Panc1 (cell line): ENCODE measurements at places on chromosomes 3 and 15. TPM values are rescaled to one million over a fixed set of nuclear protein-coding genes. Genes with fewer than 3 reads are reported as not detected.

INKA1 gene
- total RNA-seq, result 2.2 TPM

HSPBAP1 gene
- 10.8 TPM for total RNA-seq

- no peak overlapping the region for H3K27ac ChIP-seq
- H3K4me1 ChIP-seq, result no peaks in the 10 kb centered on the region
- DNase-seq, result no peak
- peaks cover 12% of the 10 kb centered on the region for H3K27me3 ChIP-seq
- no peak overlapping the region for H3K4me3 ChIP-seq
- no peaks in the 10 kb centered on the region for H3K36me3 ChIP-seq
These were observed 28.2 kb upstream of the IL12A start for GRCh38 chr3:159960188-159961148.

DNA sequence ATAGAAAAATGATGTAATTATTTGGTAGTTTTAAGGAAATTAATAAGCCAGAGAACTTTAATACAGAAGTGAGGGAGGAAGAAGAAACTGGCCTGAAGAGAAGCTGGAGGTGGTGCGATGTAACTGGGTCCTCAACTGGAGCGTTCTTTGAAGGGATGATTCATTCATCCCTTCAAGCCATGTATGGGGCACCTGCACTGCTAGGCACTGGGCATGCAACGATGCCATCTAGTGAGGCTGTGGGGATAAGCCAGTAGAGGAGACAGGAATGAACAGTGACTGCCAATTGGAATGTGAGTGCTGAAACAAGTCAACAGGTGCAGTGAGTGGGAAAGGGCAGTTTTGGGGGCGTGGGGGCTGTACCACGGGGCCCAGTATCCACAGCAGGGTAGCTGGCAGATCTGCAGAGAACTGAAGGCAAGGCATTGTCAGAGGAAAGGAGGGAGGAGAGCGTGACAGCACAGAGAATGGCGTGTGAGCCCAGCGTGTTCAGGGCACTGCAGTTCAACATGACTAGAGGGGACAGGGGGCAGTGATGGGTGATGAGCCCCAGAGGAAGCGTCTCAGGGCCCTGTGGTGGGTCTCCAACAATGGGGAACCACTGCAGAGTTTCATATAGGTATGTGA lies 3.8 kb upstream of the KIF23 start:
- no peak for DNase-seq
- H3K27ac ChIP-seq, result no peak overlapping the region
- H3K4me3 ChIP-seq, result no peak overlapping the region
- H3K4me1 ChIP-seq, result peaks cover 6% of the 10 kb centered on the region; the same call in 1 of the 2 replicates
- peaks cover 5% of the 10 kb centered on the region; the same call in 1 of the 2 replicates for H3K36me3 ChIP-seq

- 0 out of 2 replicates have a peak, but pooled peaks cover 6% of the 10 kb centered on the region for H3K27me3 ChIP-seq
- H3K27ac ChIP-seq, result no peak overlapping the region
- H3K36me3 ChIP-seq, result no peaks in the 10 kb centered on the region
- no peaks in the 10 kb centered on the region for H3K4me1 ChIP-seq
These were observed 23.9 kb upstream of the RYK start for GRCh38 chr3:134274571-134274970.

- H3K27me3 ChIP-seq, result no peaks in the 10 kb centered on the region
- no peak for DNase-seq
- H3K36me3 ChIP-seq, result no peaks in the 10 kb centered on the region
- H3K4me3 ChIP-seq, result no peak overlapping the region
These were observed 114.3 kb downstream of the NAALADL2 start for GRCh38 chr3:174973465-174973864.

DNA sequence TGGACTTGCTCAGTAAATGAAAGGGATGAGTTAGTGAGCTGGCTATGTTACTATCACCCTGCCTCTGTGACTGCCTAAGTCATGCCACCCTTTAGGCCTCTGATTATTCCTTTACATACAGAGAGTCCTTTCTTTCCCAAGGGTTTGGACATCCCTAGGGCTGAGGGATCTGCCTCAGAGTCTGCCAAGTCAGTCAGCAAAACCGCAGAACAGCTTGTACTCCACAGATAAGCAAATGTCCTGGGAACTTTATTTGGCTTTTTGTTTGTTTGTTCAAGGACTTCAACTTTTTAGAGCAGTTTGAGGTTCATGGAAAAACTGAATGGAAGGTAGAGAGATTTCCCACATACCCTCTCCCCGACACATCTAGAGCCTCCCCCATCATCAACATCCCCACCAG lies 82.6 kb upstream of the TRIM42 start:
- no peak overlapping the region for H3K4me3 ChIP-seq
- no peaks in the 10 kb centered on the region for H3K4me1 ChIP-seq
- no peaks in the 10 kb centered on the region for H3K27me3 ChIP-seq
- H3K27ac ChIP-seq, result no peak overlapping the region

- no peak for DNase-seq
- H3K4me3 ChIP-seq, result no peak overlapping the region
- H3K27ac ChIP-seq, result no peak overlapping the region
- no peaks in the 10 kb centered on the region for H3K4me1 ChIP-seq
- H3K36me3 ChIP-seq, result no peaks in the 10 kb centered on the region
These were observed 233.5 kb upstream of the WNT5A start for GRCh38 chr3:55720614-55721013.

- no peak for DNase-seq
- H3K27ac ChIP-seq, result no peak overlapping the region
- H3K4me3 ChIP-seq, result no peak overlapping the region
- H3K27me3 ChIP-seq, result no peaks in the 10 kb centered on the region
- no peaks in the 10 kb centered on the region for H3K4me1 ChIP-seq
- H3K36me3 ChIP-seq, result no peaks in the 10 kb centered on the region
These were observed 24.0 kb upstream of the APEH start for GRCh38 chr3:49650177-49650576.
